Renal cortical epithelial cell (primary cell): ENCODE measurements at places on chromosomes 7 and 10. TPM values are rescaled to one million over a fixed set of nuclear protein-coding genes. Genes with fewer than 3 reads are reported as not detected.

Gene H2BK1
- total RNA-seq: not detected in 2 replicates

Gene PNLIPRP1
- total RNA-seq: not detected in 2 replicates

DNA sequence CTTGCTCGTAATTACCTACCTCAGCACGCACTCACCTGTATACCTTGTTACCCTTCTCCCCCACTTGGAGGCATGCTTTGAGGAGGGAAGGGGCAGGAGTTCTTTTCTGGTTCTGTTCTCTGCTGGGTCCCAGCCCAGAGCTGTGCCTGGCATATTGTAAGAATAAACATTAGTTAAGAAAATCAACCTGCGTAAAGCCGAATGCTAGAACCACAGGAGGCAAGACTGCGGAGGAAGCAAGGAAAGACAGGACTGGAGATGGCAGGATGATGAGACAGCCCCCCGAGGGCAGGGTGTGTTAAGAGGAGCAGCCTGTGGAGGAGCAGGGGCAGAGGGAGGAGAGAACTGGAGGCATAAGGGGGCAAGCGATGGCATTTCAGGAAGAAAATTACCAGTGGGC is 9.5 kb downstream of the C10orf53 start:
- no peak for DNase-seq

- DNase-seq: no peak
Measured at GRCh38 chr10:61408105-61408504, 45.1 kb downstream of the TMEM26 start.

GRCh38 chr10:26952094-26952493 is 91.3 kb upstream of the ABI1 start:
- DNase-seq: no peak

DNA sequence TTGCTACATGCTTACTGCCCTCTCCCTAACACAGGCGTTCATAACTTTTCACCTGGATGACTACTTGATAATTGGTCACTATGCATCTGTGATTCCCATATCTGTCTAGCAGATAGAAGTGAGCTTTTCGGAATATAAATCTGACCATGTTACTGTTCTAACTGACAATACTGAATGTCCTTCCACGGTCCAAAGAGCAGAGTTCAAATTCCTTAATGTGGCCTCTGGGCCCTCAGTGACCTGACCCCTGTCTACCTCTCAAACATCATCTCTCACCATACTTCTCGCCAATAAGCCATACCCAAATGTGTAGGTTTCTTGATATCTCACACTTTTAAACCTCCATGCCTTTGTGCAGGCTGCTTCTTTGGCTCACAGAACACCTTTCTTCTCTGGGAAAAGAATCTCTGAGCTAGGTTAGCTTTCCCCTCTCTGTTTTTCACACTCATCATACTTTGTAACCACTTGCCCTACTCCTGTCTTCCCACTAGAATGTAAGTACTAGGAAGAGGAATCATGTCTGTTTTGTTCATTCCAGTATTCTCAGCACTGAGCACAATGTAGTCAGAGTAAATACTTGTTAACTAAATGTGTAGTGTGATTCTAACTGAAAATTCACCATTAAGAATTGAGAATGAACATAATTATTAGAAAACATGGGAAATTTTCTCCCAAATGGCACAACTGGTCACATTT is 39.2 kb upstream of the LRRC17 start:
- no peak for DNase-seq

DNA sequence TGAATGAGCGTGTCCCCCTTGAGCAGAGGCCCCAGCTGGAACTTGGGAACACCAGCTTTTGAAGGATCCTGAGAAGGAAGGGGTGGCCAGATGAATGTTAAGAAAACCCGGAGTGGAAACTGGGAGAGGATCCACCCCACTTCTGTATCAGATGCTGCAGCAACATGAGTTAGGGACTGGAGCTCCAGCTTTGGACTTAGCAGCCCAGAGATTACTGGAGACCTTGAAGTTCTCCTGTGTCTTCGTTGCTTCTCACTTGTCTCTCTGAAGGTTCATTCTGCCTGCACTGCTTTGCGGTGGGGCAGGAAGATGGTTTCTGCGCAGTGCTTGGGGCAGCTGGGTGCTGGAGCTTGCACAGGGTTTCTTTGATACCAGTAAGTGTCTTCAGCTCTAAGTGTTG is 9.3 kb downstream of the TMEM248 start:
- no peak for DNase-seq

GRCh38 chr7:54824655-54825054 is 65.6 kb upstream of the SEC61G start:
- no peak for DNase-seq

GRCh38 chr7:148866362-148866761 is 17.7 kb downstream of the EZH2 start:
- no peak for DNase-seq

DNA sequence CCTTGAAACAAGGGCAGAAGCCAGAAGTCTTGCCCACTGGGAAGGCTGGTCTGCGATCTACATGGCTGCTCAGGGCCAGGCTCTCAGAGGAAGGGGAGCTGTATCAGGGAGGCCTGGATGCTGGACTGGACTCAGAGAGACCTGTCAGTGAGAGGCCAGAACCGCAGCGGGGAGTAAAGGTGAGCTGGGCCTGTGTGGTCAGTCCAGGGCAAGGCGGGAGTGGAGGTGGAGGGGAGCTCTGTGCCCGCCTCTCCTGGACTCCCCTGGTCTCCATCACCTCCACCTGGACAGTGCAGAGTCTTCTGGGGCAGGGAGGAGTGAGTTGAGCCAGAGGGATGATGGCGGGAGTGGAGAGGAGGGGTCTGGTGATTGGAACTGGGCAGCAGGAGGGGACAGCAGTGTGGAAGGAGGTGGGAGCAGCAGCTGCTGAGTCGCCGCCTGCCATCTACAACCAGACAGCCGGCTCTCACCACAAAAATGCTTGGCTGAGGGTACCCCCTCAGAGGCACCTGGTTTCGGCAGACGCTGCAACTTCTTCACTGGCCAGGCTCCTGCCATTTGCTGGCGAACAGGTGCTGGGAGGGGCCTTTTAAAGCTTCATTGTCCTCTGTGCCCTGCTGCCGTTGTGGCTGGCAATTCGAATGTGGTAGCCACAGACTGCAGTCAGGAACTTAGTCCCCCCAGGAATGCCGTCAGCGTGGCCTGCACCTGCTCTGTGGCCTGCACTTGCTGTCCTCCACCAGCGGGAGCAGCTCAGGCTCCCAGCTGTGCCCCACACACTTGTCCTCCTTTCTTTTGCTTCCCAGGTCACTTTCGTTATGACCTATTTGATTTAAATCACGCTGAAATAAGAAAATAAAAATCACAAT is 3.5 kb downstream of the RASSF4 start:
- DNase-seq: no peak

- DNase-seq: peak; percentile 69
Measured at GRCh38 chr7:30548845-30549244, 44.2 kb upstream of the GGCT start.

Gene EPO
- not detected in 2 replicates for total RNA-seq

GRCh38 chr7:148241700-148242293 is 348.8 kb upstream of the C7orf33 start:
- no peak for DNase-seq

Gene THNSL1
- total RNA-seq: 2.8 and 11.4 TPM in 2 replicates

Gene C10orf105
- not detected in 2 replicates for total RNA-seq

- DNase-seq: no peak
Measured at GRCh38 chr7:129775695-129776361, 164.3 kb downstream of the NRF1 start.

Gene PDK4
- 1.9 and 5.8 TPM in 2 replicates for total RNA-seq

Gene CYP2C19
- 0.05 TPM in 1 of 2 replicates, not detected in the other for total RNA-seq

Gene KNDC1
- total RNA-seq: 0.25 TPM in 1 of 2 replicates, not detected in the other

DNA sequence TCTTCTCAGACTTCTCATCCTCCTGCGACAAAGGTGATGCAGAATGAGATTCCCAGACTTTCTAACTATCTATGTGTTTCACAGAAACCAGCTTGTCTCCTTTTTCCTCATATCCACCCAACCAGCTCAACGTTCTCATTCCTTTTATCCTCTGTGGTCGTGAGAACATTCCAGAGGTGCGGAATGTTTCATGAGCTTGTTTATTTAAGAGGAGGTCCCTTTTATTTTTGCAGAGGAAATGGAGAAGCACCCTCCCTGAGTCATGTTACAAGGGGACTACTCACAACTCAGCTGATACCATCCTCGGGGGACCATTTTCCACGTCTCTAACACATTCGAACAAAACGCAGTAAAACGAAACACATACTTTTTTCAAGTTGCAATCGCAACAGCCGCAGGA is 93.2 kb downstream of the ZRANB1 start:
- peak; percentile 96 for DNase-seq

GRCh38 chr7:142866361-142867096 is 11.7 kb downstream of the EPHB6 start:
- peak; percentile 2 for DNase-seq

DNA sequence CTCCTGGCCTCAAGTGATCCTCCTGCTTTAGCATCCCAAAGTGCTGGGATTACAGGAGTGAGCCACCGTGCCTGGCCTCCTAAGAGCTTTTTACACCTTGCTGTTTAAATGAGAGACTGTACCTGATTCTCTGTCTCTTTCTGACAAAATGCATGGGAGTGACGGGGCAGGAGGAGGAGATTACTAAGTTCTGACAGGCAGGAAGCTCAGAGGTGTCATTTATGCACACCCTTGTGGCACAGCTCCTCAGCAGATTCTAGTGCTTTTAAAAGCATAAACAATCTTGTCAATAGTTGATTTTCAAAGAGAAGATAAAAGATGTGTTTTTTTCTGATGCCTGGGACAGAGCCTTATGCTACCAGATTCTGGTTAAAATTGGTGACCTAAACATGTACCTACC is 39.7 kb upstream of the STEAP4 start:
- no peak for DNase-seq

DNA sequence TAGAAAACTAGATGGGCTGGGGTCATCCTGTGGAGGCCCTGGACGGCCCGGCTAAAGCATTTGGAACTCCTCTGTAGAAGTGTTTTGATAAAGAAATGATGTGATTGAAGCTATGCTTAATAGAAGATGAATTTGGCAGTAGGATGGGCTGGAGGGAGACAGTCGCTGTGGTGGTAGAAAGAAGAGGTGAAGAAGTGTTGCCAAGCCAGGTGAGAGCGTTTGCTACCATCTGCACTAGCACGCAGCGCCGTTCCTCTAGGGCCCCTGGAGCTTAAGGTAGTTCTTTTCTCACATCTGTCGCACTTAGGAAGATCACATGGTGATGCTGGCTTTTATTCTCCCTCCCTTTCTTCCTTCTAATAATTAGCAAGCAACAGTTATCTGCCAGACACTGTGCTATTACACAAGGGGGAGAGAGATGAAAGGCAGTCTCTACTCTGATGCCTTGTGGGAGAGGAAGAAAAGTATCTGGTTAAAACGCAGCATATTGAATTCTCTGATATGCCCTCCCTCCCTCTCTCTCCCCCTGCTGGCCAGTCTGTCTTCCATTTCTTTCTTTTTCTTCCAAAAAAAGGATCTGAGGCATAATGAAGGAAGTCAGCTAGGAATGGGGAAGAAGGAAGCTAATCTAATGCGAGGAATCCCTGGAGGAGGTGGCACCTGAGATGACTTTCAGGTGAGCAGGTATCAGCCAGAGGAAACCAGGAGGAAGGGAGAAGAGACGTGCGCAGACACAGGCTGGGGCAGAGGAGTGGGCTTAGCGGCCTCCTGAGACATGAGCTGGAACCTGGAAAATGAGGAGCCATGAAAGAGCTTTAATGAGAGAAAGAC is 162.3 kb upstream of the KLF14 start:
- DNase-seq: no peak

GRCh38 chr7:86091369-86091768 is 552.3 kb upstream of the GRM3 start:
- no peak for DNase-seq

DNA sequence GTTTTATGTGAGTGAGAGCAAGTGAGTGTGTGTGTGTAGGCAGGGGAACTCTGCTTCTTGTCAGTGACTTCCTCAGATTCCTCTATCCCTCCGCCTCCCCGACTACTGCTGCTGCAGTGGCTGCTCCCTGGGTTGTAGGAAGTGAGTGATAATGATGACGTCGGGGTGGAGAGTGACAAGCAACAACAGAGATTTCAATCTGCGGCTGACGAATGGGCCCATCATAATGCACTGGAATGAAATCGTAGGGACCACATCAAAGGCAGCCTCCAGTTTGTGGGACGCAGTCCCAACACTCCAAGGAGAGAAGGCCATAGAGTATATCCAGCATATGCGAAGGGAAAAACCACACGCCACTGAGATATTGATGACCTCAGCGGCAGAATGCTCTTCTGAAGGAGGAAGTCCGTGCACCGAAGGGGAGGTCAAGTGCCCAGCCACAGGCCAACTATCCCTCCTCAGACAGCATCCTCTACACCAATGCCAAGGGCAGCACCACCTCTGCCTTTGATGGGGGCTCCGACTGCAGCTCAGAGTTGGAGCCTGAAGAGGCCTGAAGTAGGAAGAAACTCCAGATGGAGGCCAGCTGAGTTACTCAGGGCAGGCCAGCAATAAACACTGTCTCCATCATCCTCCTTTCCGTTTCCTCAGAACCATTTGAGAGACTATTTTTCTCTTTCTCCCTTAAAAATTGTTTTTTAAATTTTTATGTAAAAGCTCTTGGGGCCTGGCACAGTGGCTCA is 11.3 kb upstream of the STMP1 start:
- DNase-seq: no peak

GRCh38 chr7:123872908-123873307 is 27.9 kb downstream of the HYAL4 start:
- no peak for DNase-seq

Gene FXYD4
- not detected in 2 replicates for total RNA-seq

GRCh38 chr10:11647676-11648075 is 36.2 kb upstream of the USP6NL start:
- DNase-seq: peak; percentile 11

- no peak for DNase-seq
Measured at GRCh38 chr7:91068136-91068795, 196.0 kb upstream of the FZD1 start.

DNA sequence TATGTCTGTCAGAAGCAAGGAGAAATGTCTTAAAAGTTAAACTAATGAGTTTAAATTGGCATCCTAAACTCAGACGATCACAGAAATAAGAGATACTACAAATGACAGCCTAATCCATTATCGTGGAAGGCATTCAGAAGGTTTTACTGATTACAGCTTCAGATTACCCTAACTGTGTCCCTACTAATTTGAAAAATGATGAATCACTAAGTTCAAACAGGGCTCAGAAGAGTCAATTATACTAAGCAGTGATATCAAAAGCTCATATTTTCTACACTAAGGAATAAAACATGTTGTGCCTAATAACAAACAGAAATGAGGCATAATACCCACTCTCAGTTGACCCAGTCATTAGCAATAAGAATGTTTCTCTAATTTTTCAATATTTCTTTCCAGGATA is 152.0 kb upstream of the NRBF2 start:
- no peak for DNase-seq

DNA sequence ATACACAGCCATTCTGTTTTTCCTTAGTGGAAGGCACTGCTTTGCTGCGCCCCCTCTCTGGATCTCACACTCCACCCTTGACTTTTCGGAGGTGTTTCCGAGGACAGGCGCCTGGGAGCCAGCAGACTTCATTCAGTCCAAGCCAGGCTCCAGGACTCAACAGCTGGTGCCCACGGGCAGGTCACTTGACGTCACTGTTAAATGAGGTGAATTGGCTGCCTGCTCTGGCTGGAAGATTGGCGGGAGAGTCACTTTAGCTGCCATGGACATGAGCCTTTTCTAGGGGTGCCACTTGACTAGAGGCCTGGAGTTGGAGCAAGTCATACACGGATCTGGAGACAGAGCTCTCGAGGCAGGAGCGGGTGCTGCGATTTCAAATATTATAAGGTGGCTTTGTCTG is 3.2 kb downstream of the HTRA1 start:
- no peak for DNase-seq
